ENCODE measurements at places on chromosomes 2 and 18.

- peaks cover 2% of the 10 kb centered on the region for H3K4me1 ChIP-seq
- H3K27me3 ChIP-seq = peaks cover 83% of the 10 kb centered on the region
- H3K36me3 ChIP-seq = no peaks in the 10 kb centered on the region
- no peak for DNase-seq
- H3K27ac ChIP-seq = no peak overlapping the region
- H3K4me3 ChIP-seq = no peak overlapping the region
Measured at GRCh38 chr2:26576565-26577441, 64.4 kb downstream of the CIB4 start.

GRCh38 chr18:26262156-26262555, 35.9 kb downstream of the TAF4B start:
- DNase-seq = no peak
- H3K27me3 ChIP-seq = no peaks in the 10 kb centered on the region
- no peaks in the 10 kb centered on the region for H3K36me3 ChIP-seq
- H3K4me3 ChIP-seq = no peak overlapping the region
- no peaks in the 10 kb centered on the region for H3K4me1 ChIP-seq

DNA sequence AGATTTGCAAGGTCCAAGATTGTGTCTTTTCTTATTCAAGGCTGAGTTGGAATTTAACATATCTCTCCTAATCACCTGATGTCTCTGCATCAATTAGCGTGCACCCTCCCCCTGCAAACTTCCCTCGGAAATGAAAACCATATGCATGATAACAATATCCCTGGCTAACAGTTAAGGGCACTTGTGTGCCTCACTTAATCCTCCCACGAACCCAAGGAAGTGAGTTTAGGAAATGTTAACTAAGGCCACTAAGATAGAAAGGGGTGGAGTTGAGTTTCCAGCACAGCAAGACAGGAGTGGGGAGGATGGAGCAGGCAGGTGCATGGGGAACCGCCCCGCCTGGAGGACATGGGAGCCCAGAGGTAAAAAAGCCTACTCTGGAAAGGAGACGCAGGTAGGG, 52.4 kb upstream of the PTMA start:
- no peak for DNase-seq
- no peak overlapping the region for H3K27ac ChIP-seq
- H3K36me3 ChIP-seq = no peaks in the 10 kb centered on the region

DNA sequence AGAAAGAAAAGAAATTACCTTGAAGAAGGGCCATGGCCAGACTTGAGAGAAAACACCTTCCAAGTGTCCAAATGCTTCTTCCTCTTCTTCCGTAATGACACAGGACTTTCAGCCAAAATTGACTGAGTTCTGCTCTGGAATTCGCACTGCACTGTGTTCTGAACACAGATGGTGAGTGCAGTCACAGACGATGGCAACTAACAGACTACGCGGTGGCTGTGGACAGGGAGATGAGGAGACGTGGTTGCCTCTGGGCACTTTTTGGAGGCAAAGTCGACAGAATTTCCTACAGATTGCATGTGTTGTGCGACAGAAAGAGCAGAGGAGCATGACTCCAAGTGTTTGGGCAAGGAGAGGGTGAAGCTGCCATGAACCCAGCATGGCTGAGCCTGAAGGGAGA, 4.3 kb upstream of the NAPG start:
- H3K36me3 ChIP-seq = no peaks in the 10 kb centered on the region
- no peak overlapping the region for H3K4me3 ChIP-seq
- H3K27me3 ChIP-seq = peaks cover 8% of the 10 kb centered on the region
- no peak for DNase-seq
- H3K27ac ChIP-seq = no peak overlapping the region

DNA sequence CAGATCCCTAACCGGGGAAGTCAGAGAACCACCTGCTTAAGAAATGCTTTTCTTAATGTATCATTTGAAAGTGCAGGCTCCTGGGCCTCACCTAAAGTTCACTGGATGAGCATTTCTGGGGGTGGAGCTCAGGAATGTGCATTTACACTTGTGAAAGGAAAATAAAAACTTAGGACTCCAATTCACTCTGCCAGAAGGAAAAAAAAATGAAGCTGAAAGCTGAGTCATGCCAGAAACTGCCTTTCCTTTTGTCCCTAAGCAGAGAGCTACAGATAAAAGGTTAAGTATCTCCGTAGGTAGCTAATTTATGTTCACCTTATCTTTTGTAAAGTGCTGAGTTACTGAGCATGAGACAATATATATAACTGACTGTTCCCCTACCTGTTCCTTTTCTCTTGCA, 229.5 kb upstream of the MEX3C start:
- no peaks in the 10 kb centered on the region for H3K4me1 ChIP-seq
- H3K27me3 ChIP-seq = no peaks in the 10 kb centered on the region
- DNase-seq = no peak
- no peak overlapping the region for H3K27ac ChIP-seq

- no peak for DNase-seq
- H3K4me1 ChIP-seq = peaks cover 10% of the 10 kb centered on the region
- H3K27ac ChIP-seq = no peak overlapping the region
- no peak overlapping the region for H3K4me3 ChIP-seq
- H3K27me3 ChIP-seq = peaks cover 12% of the 10 kb centered on the region
Measured at GRCh38 chr2:30984148-30984547, 154.1 kb downstream of the GALNT14 start.

DNA sequence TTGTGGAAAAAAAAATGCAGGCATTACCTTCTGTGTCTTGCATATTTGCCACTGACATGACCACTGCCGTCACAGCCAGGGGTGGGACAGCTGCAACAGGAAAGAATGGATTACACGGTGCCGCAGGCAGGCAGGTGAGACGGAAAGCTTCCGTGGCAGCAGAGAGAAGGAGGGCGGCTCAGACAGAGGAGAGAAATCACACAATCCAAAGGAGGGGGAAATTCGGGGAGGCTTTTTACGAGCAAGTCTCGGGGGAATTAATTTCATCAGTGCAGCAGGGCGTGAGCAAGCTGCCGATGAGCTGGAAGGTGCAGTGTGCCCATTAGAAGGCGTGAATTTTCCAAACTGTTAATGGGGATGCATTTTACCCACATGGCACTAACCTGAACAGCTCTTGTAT, 234.8 kb upstream of the PXDN start:
- peaks cover 12% of the 10 kb centered on the region for H3K27me3 ChIP-seq
- no peak for DNase-seq
- no peaks in the 10 kb centered on the region for H3K36me3 ChIP-seq
- no peak overlapping the region for H3K4me3 ChIP-seq
- peaks cover 8% of the 10 kb centered on the region for H3K4me1 ChIP-seq

DNA sequence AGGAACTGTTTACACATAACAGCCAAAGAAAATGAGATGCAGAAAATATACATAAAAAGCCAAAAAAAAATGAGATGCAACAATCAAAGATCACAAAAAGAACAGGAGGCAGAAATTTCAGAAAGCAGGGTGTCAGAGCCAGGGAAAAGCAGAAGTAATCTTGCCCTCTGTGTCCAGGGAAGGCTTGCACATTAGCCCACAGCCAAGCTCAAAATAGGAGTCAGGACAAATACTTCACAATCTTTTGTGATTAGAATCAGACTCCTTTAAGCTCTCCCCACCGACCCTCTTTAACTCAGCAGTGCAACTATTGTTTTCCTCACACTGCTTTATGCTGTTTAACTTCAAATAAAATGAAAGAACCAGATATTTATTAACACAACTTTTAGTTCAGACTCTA, 34.6 kb downstream of the IAH1 start:
- peaks cover 70% of the 10 kb centered on the region for H3K36me3 ChIP-seq
- no peaks in the 10 kb centered on the region for H3K4me1 ChIP-seq
- no peak overlapping the region for H3K4me3 ChIP-seq
- H3K27ac ChIP-seq = no peak overlapping the region
- DNase-seq = no peak
- no peaks in the 10 kb centered on the region for H3K27me3 ChIP-seq

- no peak overlapping the region for H3K4me3 ChIP-seq
- H3K4me1 ChIP-seq = no peaks in the 10 kb centered on the region
- no peaks in the 10 kb centered on the region for H3K27me3 ChIP-seq
- no peak overlapping the region for H3K27ac ChIP-seq
- DNase-seq = no peak
Measured at GRCh38 chr2:149058936-149059335, 20.4 kb downstream of the LYPD6B start.

DNA sequence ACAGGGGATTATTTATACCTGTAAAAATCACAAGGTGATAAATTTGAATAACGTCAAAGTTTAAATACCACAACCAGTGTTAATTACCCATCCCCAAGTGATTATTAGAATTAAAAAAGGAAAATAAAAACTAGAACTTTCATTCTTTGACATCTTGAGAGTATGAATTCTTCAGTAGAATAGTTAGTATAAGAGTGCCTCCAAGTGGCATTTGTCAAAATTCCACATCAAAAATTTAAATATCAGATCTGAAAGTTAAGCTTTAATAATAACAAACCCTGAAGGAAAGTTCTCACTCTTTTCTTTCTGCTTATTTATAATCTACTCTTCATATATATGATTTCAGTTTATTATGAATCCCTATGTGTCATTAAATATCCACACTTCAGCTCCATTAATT, 273.7 kb upstream of the KYNU start:
- no peak overlapping the region for H3K27ac ChIP-seq
- H3K36me3 ChIP-seq = no peaks in the 10 kb centered on the region
- DNase-seq = peak; percentile 35
- H3K4me3 ChIP-seq = no peak overlapping the region

DNA sequence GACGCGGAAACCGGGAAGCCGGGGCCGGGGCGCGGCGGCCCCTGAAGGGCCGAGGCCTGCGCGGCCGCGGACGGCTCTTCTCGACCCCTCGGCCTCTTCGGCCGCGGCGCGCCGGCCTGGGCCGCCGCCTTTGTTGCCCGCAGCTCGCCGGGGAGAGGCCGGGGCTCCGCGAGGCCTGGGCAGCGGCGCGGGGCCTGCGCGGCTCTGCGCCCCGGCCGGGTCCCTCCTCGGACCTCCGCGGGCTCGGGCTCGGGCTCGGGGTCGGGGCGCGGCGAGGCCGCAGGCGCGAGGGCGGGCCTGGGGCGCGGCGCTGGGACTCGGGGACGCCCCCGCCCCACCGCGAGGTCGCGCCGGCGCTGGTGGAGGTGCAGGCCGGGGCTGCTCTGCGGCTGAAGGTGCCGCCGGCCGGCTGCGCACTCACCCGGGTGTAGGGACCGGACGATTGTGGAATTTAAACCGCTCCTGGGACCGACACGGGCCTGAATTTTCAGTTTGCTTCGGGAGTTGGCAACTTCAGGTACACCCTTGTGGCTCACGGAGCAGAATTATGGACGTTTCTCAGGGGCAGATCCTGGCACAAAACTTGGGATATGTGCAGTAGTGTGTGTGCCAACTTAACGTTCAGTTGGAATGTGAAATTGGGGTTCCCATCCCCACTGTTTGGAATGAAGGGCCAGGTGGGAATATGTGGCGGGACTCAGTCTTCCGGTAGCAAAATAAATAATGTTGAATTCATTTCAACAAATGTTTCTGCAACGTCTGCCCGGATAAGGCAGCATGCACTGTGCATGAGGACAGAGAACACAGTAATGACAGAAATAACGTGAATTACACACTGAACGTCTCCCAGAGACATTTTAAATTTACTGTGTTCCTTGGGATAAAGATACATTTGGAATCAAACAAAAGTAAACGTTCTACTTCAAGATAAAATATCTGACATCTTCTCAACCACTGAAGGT, 787 bp downstream of the SOCS6 start:
- peak; percentile 38 for DNase-seq
- no peaks in the 10 kb centered on the region for H3K27me3 ChIP-seq
- H3K4me3 ChIP-seq = peak overlapping the region; percentile 89
- H3K4me1 ChIP-seq = peaks cover 7% of the 10 kb centered on the region

GRCh38 chr18:54766634-54767033, 61.6 kb upstream of the RAB27B start:
- H3K27me3 ChIP-seq = no peaks in the 10 kb centered on the region
- no peak overlapping the region for H3K4me3 ChIP-seq

GRCh38 chr18:26471826-26472225, 76.5 kb downstream of the KCTD1 start:
- H3K4me1 ChIP-seq = peaks cover 13% of the 10 kb centered on the region
- H3K36me3 ChIP-seq = peaks cover 16% of the 10 kb centered on the region
- no peak for DNase-seq
- no peak overlapping the region for H3K27ac ChIP-seq
- no peak overlapping the region for H3K4me3 ChIP-seq

- H3K27me3 ChIP-seq = no peaks in the 10 kb centered on the region
- no peak for DNase-seq
- H3K27ac ChIP-seq = no peak overlapping the region
- H3K4me3 ChIP-seq = no peak overlapping the region
- H3K4me1 ChIP-seq = no peaks in the 10 kb centered on the region
Measured at GRCh38 chr2:166388481-166389070, 12.8 kb upstream of the SCN9A start.

DNA sequence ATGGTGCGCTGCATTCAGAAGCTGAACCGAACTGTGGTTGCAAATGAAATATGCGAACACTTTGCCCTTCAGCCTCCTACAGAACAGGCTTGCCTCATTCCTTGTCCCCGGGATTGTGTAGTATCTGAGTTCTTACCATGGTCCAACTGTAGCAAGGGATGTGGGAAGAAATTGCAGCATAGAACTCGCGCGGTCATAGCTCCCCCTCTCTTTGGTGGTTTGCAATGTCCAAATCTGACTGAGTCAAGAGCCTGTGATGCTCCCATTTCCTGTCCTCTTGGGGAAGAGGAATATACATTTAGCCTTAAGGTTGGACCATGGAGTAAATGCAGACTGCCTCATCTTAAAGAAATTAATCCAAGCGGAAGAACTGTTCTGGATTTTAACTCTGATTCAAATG, 291.4 kb downstream of the THSD7B start:
- H3K4me3 ChIP-seq = no peak overlapping the region
- no peak for DNase-seq
- H3K36me3 ChIP-seq = no peaks in the 10 kb centered on the region
- H3K27ac ChIP-seq = no peak overlapping the region

- peak overlapping the region; percentile 92 for H3K27ac ChIP-seq
- peaks cover 9% of the 10 kb centered on the region for H3K36me3 ChIP-seq
- H3K4me3 ChIP-seq = no peak overlapping the region
- no peaks in the 10 kb centered on the region for H3K27me3 ChIP-seq
Measured at GRCh38 chr2:177242121-177242987, 22.2 kb downstream of the NFE2L2 start.

DNA sequence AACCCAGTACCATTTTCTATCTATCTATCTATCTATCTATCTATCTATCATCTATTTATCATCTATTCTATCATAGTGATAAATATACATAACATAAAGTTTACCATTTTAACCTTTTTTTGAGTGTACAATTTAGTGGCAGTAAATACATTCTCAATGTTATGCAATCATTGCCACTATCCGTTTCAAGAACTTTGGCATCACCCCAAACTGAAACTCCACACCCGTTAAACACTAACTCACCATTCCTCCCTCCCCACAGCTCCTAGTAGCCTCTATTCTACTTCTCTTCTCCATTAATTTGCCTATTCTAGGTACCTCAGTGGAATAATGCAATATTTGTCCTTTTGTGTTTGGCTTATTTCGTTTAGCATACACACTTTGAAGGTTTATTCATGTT, 82.5 kb upstream of the KCNE4 start:
- no peak overlapping the region for H3K4me3 ChIP-seq
- H3K36me3 ChIP-seq = no peaks in the 10 kb centered on the region
- H3K27ac ChIP-seq = no peak overlapping the region
- H3K27me3 ChIP-seq = no peaks in the 10 kb centered on the region
- H3K4me1 ChIP-seq = peaks cover 5% of the 10 kb centered on the region
- no peak for DNase-seq

Measured in mesenchymal stem cell (in vitro differentiated cells and primary cell).